Ascending aorta (tissue), 2 donors: ENCODE measurements at places on chromosomes 4 and X. TPM values are rescaled to one million over a fixed set of nuclear protein-coding genes. Genes with fewer than 3 reads are reported as not detected.

DNA sequence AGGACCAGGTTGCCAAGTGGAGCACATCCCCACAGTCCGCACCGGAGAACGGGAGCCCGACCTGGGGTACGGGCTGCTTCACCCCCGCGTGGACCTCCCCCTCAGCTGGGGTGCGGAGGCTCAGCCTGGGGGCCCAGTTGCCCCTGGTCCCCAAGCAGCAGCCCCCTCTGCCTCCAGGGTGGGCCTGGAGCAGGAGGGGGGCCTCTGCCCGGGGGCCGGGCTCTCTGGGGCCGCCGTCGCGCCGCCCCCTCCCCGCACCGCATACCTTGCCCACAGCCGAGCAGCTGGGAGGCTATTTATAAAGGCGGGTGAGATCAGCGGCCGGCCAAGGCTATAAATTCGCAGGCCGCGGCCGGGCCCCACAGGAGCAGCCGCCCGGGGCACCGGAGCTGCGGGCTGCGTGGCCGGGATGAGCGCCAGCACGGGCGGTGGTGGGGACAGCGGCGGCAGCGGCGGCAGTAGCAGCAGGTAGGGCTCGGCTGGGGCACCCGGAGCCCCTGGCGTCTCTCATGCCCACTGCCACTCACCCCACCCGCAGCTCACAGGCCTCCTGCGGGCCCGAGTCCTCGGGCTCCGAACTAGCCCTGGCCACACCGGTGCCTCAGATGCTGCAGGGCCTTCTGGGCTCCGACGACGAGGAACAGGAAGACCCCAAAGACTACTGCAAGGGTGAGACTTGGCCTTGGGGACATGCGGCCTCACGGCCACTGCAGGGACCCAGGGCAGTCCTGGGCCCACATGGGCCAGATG is at the start of gene SRPK3:
SRPK3 (plus strand) TSS at position 364 of the 750 bp plus-strand sequence; CDS start at position 410, 46 bp downstream.
- H3K27me3 ChIP-seq: no peaks in the 10 kb centered on the region
- H3K27ac ChIP-seq: peak within 1 kb of the TSS; percentile 79
- no peaks in the 10 kb centered on the region for H3K4me1 ChIP-seq
- H3K36me3 ChIP-seq: peaks cover 9% of the 10 kb centered on the region
- no peak for DNase-seq
- no peak within 1 kb of the TSS for H3K4me3 ChIP-seq

The SLC49A3 gene
- total RNA-seq: 17.7 TPM

GRCh38 chr4:113840861-113841260 is 79.3 kb upstream of the CAMK2D start:
- no peak overlapping the region for H3K4me3 ChIP-seq
- no peak for DNase-seq
- H3K27ac ChIP-seq: no peak overlapping the region
- H3K36me3 ChIP-seq: no peaks in the 10 kb centered on the region
- H3K4me1 ChIP-seq: peaks cover 2% of the 10 kb centered on the region

DNA sequence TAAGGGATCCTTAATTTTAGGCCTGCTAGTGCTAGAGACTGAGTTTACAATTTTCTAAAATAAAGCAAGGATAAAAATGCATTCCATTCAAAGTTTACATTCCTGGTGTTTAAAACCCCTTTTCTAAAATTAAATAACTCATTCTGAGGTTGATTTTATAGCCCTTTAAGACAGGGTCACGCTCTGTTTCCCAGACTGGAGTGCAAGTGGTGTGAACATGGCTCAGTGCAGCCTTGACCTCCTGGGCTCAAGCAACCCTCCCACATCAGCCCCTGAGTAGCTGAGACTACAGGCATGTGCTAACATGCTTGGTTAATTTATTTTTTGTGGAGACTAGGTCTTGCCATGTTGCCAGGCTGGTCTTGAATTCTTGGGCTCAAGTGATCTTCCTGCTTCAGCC is 6.8 kb upstream of the CDKL2 start:
- H3K27ac ChIP-seq: no peak overlapping the region
- no peaks in the 10 kb centered on the region for H3K36me3 ChIP-seq
- no peaks in the 10 kb centered on the region for H3K4me1 ChIP-seq
- no peak overlapping the region for H3K4me3 ChIP-seq

GRCh38 chrX:100373673-100374072 is 36.4 kb downstream of the PCDH19 start:
- H3K4me1 ChIP-seq: no peaks in the 10 kb centered on the region
- H3K36me3 ChIP-seq: no peaks in the 10 kb centered on the region
- no peak overlapping the region for H3K27ac ChIP-seq
- DNase-seq: no peak
